ENCODE measurements at places on chromosomes 16 and 17.
A peak's percentile ranks its signal among the peaks of the same experiment; 100 is the strongest.

- no peak for DNase-seq
Measured at GRCh38 chr17:57603546-57603945, 141.6 kb downstream of the CCDC182 start.

DNA sequence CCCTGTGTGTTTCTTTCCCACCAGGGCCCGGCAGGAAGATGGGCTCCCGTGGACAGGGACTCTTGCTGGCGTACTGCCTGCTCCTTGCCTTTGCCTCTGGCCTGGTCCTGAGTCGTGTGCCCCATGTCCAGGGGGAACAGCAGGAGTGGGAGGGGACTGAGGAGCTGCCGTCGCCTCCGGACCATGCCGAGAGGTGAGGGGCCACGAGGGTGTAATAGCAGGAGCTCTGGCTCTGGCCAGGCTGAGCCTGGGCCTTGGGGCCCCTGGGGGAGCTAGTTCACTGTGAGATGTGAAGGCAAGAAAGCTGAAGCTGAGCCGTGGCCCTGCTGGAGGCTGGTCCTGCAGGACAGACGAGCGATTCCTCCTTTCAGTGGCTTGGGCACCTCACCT is 20.0 kb downstream of the C1QTNF1 start:
- DNase-seq, result no peak

GRCh38 chr16:15835136-15835878 is 21.5 kb downstream of the MYH11 start:
- no peak for DNase-seq

DNA sequence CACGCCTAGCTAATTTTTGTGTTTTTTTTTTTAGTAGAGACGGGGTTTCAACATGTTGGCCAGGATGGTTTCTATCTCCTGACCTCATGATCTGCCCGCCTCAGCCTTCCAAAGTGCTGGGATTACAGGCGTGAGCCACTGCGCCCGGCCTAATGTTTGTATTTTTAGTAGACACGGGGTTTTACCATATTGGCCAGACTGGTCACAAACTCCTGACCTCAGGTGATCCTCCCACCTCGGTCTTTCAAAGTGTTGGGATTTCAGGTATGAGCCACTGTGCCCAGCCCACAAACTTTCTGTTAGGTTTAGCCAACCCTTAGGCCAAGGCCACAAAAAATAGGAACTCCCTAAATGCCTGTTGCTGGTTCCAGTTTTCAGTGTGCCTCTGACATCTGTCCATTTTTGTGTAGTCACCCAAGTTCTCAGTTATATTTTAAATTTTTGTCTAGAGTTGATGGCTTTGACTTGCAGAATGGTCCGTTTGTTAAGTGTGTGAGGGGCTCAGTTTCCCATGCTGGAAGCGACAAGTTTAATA is 12.7 kb downstream of the CCL16 start:
- no peak for DNase-seq

- no peak for DNase-seq
Measured at GRCh38 chr17:40022497-40022896, 7.3 kb downstream of the CSF3 start.

GRCh38 chr16:51907680-51908079 is 639.3 kb downstream of the TOX3 start:
- no peak for DNase-seq

- DNase-seq, result peak; percentile 29
Measured at GRCh38 chr17:28599311-28600184, 723 bp upstream of the SPAG5 start.

DNA sequence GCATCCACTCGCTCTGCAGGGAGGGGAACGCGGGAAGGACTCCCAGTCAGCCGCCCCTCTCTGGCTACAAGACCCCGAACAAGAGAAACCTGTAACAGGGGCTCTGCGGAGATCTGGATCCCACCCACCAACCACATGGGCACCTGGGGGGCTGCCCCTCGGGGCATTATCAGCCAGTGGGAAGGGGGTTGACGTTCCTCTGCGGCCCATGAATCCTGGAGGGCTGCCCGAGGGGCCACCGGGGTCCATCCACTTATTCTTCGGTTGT is 1.8 kb upstream of the PCGF2 start:
- DNase-seq, result no peak

DNA sequence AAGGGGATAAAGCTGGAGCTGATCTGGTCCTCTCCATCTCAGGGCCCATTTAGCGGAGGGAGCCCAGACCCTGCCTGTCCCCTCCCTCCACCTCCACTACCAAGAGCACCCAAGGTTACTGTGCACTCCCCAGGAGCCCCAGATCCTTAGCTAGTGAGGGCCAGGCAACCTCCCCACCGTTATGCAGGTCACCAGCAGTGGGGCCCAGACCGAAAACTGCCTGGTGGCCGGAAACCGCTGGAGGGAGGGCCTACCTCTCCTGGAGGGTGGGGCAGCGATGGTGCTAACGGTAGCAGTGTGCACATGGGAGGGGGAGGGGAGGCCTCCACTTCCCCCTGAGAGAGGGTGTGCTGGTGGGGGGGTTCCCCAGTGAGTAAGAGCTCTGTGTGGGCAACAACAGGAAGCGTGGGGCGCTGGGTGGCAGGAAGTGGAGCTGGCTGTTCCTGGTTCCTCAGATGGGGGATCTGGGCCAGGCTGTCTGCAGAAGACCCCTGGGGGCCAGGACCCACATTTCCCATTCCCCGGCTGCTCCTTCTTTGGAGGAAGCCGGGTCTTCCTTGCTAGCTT is 4.4 kb downstream of the FMNL1 start:
- peak; percentile 96 for DNase-seq

- no peak for DNase-seq
Measured at GRCh38 chr16:81578636-81579413, 134.2 kb downstream of the CMIP start.

DNA sequence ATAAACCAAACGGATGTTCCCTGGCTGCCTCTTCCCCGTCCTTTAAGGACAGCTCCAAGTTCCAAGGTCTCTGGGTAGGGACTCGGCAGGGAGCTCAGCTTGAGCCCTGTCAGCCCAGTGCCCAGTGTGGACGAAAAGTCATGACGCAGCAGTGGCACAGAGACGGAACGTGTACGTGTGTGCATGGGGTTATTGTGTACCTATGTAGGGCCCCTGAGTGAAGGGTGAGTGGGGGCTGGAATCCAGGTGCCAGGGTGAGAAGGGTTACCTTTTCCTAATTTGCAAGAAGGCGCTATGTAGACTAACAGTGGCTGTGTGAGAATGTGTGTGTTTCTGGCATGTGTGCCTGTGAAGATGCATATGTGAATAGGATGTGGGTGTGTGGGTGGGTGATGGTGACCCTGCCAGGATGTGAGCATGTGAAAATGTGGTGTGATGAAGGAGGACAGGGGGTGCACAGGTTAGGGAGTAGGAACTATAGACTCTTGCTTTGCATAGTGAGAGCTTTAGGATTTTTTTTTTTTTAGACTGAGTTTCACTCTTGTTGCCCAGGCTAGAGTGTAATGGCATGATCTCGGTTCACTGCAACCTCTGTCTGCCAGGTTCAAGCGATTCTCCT is 6.0 kb downstream of the SCN4A start:
- DNase-seq, result no peak

DNA sequence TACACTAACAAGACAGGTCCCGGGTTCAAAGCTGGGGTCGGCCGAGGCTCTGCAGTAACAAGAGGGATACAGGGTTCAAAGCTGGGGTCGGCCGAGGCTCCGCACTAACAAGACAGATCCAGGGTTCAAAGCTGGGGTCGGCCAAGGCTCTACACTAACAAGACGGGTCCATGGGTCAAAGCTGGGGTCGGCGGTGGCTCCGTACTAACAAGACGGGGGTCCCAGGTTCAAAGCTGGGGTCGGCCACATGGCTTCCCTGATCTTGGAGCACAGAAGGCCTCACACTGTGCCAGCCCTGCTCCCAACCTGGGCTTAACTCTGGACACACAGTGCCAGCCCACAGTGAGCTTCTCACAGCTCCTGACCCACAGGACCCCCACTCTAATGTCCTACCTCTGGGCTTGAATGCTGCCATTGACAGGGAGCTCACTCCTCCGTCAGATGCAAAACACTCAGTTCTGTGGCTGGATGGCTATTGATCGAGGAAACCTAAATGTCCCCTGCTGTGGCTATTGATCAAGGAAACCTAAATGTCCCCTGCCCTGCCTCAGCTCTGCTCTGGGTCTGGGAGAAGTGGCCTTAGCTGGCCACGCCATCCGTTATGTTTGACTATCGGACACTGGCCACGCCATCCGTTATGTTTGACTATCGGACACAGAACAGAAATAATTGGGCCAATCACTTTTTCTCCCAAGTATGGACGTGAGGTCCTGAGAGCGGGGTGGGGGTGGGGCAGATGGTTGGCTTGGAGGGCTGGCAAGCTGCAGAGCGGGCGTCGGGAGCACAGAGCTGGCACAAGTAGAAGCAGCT is 54.6 kb upstream of the DOC2B start:
- DNase-seq, result no peak

- no peak for DNase-seq
Measured at GRCh38 chr17:58280480-58281217, at the start of gene MPO. TSS of gene MPO (minus strand) at chr17:58280935. CDS start at chr17:58280758, 177 bp downstream.

DNA sequence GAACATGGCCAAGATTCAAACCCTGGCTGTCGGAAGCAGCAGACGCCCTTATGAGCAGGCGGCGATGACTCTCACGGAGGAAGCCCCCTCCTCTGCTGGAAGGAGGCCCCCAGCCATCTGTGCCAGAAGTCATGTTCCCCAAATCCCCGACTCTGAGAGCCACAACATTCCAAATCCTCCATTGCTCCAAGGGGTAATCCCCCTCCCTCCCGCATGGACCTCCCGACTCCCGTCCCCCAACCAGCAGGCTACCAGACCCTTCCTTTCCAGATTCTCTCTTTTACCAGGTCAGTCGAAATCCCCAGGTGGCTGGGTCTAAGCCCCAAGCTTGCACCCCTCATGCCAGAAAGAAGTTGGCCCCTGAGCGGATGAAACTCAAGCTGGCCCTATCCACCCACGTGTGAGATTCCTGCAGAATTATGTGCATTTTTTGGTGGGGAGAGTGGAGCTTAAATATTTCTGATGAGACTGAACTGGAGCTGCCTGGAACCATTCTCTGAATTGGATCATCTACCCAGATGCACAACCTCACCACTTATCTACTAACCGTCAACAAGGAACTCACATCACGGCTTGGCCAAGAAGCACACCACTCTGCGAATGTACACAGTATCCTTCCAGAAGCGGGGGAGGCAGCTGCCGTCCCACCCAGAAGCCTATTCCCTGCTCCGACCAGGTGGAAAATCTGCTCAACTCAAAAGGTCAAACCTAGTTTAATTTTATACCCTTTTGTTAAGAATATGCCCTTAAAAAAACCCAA is 283.5 kb downstream of the C16orf95 start:
- DNase-seq, result no peak

GRCh38 chr16:75024182-75024581 is 25.4 kb downstream of the ZNRF1 start:
- no peak for DNase-seq

- no peak for DNase-seq
Measured at GRCh38 chr16:31250782-31251384, 8.9 kb upstream of the ITGAM start.

DNA sequence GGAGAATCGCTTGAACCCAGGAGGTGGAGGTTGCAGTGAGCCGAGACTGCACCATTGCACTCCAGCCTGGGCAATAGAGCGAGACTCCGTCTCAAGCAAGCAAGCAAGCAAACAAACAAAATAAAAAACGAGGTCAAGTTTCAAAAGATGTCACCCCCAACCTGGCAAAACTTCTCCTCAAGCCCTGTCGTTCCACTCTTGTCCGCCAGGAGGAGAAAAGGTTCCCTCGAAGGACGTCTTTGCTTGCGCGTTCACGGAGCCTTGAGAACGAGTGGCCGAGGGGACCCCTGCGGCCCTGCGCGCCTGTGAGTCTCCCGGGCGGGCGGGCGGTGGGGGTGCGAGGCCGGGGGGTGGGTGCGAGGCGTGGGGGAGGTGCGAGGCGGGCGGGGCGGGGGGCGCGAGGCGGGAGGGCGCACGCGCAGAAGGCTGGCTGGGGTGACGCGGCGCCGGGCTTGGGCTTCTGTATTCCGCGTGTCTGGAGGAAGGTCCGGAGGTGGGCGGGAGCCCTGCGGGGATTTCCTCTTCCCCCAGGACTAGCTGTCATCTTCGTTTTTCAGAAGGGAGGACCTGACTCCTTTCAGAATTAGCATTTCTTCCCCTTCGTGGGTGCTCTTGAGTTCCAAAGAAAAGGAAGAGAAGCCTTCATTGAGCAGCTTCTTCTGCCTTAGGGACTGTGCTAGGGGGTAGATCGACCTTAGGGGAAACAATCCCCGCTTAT is 3.7 kb downstream of the SLC52A1 start:
- peak; percentile 71 for DNase-seq

GRCh38 chr16:25060920-25061319 is 45.8 kb upstream of the ARHGAP17 start:
- DNase-seq, result no peak

- DNase-seq, result no peak
Measured at GRCh38 chr17:9755083-9755482, 36.3 kb downstream of the DHRS7C start.

GRCh38 chr16:71371237-71371636 is 12.7 kb downstream of the CALB2 start:
- no peak for DNase-seq

DNA sequence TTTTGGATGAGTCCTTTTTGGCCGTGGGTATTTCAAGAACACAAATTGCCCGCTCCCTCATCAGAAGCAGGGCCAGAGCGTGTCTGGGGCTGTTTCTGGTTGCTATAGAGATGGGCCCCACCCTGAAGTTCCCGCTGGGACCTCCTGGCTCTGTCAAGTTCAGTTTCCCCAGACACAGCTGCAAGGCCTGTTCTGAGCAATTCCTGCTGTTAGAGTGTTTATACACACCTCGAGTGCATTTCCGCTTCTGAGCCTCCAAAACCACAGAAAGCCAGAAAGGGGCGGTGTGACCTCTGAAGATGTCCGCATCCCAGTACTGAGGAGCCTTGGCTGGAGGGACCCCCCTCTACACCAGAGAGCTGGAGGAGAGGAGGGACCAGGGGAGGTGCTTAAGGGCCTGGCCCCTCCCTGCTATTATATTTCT is 9.3 kb upstream of the WBP2 start:
- peak; percentile 14 for DNase-seq

DNA sequence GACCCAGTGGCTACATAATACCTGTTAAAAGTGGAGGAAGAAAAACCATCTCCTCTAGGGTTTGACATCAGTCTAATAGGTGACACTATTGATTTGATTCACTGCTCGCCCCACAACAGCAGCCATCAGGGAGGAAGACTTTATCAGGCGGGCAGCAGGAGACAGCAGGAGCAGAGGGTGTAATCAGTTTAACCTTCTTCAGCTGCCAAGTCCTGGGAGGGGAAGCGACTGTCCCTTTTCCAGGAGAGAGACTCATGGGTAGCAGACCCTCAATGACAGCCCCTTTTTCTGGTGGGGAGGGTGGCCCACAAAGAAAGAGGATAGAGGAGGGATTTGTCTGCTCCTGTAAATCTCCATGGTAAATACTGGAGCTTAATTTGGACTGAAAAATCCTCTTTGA is 291.8 kb downstream of the HAPSTR1 start:
- no peak for DNase-seq

- no peak for DNase-seq
Measured at GRCh38 chr17:27811961-27812360, 11.6 kb upstream of the NOS2 start.

GRCh38 chr16:86089991-86090390 is 191.0 kb downstream of the IRF8 start:
- no peak for DNase-seq

- DNase-seq, result no peak
Measured at GRCh38 chr16:22653876-22654275, 143.2 kb downstream of the NPIPB5 start.

- no peak for DNase-seq
Measured at GRCh38 chr17:76720941-76721340, 5.5 kb downstream of the JMJD6 start.
